ENCODE measurements at places on chromosomes 12 and 14.

- peak; percentile 76 for DNase-seq
Observed at GRCh38 chr12:121800694-121801594, 2.9 kb upstream of the SETD1B start.

- no peak for DNase-seq
Observed at GRCh38 chr14:38500125-38500524, 244.2 kb upstream of the CLEC14A start.

DNA sequence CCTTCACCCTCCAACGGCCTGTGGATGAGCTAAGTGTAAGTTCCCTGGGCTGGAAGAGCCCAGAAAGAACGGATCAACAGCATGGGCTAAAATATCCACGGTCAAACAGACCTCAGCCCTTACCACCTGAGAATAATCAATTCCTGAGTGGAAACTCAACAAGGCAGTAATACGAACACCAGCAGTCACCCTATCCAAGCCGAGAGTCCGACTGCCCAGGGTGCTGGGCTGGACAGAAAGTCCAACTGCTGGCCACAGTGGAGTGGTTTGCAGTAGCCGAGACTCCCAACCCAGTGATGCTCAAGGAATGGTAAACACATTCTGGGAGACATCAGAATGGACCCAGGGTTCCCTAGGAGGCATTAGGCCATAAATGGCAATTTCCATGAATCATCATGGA is 36.8 kb downstream of the ANO2 start:
- DNase-seq = no peak

- DNase-seq = no peak
Observed at GRCh38 chr12:68428211-68428610, 96.0 kb upstream of the MDM1 start.

DNA sequence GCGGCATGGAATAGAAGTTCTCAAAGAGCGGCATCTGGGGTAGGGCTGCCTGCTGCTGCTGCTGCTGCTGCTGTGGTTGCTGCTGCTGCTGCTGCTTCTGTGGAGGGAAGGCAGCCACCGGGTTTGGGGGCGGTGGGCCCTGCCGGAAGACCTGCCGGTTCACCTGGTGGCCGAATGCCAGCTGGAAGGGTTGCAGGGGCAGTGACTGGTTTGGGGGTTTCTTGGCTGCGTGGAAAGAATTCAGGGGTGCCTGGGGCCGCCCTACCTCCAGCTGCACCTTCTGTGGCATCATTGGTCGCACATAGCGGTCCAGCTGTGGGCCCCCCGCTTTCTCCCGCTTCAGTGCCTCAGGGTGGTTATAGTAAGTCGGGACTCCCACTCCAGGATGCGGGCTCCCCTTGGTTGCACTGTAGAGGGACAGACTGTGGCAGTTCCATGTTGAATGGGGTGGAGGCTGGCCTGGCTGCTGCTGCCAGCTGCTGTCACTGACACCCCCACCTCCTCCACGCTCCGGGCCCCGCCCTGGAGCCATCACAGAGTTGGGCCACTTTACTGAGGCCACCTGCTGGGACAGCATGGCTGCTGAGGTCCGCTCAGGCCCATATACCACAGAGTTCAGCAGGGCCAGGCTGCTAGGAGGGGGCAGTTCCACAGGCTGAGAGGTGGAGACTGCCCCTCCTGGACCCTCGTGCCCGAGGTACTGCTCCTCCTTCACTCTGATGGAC is 25.2 kb upstream of the PNMA1 start:
- DNase-seq = no peak

- DNase-seq = no peak
Observed at GRCh38 chr12:93848523-93849101, 171.4 kb downstream of the CRADD start.

DNA sequence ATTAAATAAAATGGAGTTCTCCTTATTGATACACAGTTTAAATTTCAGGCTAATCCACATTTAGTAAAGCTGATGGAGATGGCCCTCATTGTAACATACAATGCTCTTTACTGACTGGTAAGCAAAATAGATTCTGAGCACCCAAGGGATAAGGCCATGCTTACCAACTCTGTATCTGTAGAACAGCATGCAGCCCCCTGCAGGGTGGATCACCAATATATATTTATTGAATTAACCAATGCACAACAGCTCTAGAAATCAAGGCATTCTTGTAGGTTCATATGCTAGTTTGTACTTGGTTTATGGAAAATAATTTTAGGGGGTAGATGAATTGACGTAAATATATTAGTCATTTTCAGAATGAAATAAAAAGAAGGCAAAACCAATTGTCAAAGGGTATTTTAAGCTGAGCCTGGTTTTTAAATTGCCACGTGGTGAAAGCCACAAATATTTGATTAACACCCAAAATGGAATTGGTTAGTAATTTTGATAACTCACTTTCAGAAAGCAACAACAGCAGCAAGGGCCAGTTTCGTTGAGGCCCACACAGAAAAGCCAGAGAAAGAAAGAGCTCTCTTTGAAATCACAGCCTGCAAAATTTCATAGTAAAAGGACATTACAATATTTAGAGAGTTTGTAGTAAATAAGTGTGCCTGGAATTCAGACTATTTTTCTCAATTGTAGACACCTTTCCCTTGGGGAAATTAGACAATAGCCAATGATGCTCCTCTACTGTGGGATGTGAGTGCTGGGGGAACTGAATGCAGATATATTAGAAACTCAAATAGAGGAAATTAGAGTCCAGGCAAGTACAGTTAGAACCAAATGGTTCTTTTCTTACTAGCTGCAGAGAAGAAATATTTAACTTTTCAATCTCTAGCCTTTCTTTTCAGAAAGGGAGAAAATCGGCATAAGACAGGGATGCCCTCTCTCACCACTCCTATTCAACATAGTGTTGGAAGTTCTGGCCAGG is 216.2 kb upstream of the ABCD2 start:
- DNase-seq = no peak

DNA sequence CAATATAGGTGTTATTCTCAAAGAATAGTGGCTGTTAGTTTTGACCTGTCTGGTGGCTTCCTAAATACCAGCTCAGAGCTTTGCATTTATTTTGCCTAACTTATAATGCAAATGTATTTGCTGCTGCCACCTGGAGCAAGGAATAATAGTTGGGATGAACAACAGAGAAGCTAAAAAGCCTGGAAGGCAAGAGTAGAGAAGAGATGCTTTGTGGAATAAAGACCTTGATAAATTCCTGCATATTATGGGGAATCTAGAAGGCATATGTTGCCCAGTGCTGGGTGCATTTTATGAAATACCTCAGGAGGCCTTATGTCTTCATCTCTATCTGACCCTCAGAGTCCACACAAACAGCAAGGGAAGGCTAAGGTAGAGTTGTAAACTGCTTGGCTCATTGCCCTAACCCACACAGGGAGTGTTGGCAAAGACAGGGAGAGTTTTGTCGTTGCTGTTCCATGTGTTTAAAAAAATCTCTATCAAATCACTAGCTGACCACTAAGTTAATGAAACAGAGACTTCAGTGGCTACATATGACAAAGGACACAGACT is 53.7 kb upstream of the SCAF11 start:
- no peak for DNase-seq

GRCh38 chr14:65303190-65303898 is 109.2 kb upstream of the FUT8 start:
- DNase-seq = no peak
